ENCODE measurements at places on chromosomes 4 and X.
A peak's percentile ranks its signal among the peaks of the same experiment; 100 is the strongest.

DNA sequence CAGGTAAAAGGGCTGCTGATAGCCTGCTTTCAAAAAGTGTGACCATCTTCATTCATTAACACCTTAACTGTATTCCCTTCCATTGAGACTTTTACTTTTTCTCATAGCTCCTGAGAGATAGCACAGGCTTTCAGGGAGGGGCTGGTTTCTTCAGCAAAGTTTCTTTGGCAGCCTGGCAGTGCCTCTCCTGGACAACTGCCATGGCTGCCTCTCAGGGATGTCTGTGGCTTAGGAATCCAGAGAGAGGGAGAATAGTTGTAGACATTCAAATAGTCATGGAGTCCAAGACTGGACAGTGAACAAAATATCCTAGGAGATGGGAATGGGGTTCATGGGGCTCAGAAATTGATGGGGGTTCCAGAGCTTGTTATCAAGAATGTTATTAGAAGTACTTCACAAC is 81.1 kb downstream of the FAM47B start:
- no peak for DNase-seq

GRCh38 chrX:153686711-153687110 is 1.0 kb upstream of the SLC6A8 start:
- no peak for DNase-seq

- no peak for DNase-seq
These were observed 28.3 kb downstream of the SEPSECS start for GRCh38 chr4:25131926-25132325.

GRCh38 chr4:153939570-153939969 is 150.7 kb upstream of the SFRP2 start:
- no peak for DNase-seq

DNA sequence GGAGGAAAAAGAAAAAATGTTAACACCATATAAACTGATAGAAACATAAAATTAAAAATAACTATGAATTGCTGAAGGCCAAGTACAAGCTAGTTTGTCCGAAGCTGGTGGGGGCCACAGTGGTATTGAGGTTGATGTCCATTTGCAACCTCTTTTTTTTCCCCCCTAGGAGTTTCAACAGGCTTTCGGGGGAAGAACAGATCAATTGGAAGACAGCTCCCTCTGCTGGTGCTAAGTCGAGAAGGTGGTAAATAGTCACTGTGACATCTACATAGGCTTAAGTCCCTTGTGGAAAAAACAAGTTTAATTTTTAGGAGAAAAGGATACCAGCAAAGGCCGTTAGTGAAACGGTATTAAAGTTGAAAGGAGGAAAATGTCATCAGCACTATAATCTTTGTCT is 115.7 kb upstream of the ZXDA start:
- DNase-seq: peak; percentile 42

GRCh38 chr4:10197952-10198351 is 81.4 kb upstream of the WDR1 start:
- DNase-seq: no peak

DNA sequence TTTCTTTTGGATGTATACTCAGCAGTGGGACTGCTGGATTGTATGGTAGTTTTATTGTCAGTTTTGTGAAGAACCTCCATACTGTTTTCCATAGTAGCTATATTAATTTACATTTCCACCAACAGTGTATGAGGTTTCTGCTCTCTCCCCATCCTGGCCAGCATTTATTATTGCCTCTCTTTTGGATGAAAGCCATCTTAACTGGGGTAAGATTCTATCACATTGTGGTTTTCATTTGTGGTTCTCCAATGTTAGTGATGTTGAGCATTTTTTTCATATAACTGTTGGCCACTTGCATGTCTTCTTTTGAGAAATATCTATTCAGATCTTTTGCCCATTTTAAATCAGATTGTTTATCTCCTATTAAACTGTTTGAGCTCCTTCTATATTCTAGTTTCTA is 27.6 kb downstream of the QRFPR start:
- DNase-seq: no peak

GRCh38 chr4:111562826-111563225 is 582.4 kb upstream of the FAM241A start:
- DNase-seq: no peak

GRCh38 chr4:45663003-45663402 is 460.9 kb downstream of the GABRG1 start:
- peak; percentile 68 for DNase-seq

DNA sequence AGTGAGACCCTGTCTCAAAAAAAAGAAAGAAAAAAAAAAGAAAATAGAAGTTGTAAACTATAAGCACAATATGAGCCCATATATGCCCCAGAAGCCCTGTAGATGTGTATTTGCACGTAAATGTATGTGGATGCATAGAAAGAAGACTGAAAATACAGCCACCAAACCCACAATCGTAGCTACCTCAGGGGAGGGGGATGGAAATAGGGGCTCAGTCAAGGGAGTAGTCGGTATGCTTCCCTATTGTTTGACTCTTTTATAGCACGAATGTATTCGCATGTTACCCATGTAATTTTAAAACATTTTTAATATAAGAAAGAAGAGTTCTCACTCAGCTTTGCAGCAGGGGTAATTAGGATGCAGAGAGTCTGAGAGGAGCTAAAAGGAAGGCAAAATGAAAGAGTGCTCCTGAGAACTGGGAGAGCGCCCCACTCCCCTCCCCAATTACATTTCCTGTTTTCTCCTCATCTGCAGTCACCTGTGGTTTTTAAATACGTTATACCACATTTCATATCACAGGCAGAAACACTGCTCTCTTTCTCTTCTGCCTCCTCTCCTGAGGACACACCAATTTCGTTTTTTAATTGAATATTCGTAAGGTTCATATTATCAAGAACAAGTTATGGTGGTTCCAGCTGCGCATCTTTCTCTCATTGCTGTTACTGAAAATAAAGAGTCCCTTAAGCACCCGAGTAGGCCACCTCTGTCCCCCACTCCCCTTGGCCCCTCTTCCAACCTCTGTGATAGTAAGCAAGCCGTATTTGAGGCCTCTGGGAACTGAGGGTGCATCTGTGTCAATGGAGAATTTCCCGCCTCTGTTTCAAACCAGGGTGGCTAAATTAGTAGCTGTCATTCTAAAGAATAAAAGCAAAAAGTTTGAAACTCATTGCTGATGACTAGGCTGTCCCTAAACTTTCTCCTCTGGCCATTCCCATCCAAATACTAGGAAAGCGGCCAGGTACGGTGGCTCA is 10.7 kb downstream of the SEPTIN6 start:
- no peak for DNase-seq

- no peak for DNase-seq
These were observed 32.7 kb upstream of the PGK1 start for GRCh38 chrX:78071331-78071730.

- peak; percentile 22 for DNase-seq
These were observed 673.6 kb upstream of the TENM3 start for GRCh38 chr4:181569553-181569952.

GRCh38 chr4:48093991-48094416 is 40.0 kb downstream of the TXK start:
- DNase-seq: no peak

GRCh38 chr4:152382057-152382785 is 153.7 kb downstream of the FBXW7 start:
- DNase-seq: no peak

- no peak for DNase-seq
These were observed 59.4 kb upstream of the SORCS2 start for GRCh38 chr4:7132730-7133582.

- DNase-seq: no peak
These were observed 5.5 kb upstream of the FGFR3 start for GRCh38 chr4:1787411-1788077.

GRCh38 chrX:17553961-17554482 is 179.0 kb downstream of the NHS start:
- no peak for DNase-seq

DNA sequence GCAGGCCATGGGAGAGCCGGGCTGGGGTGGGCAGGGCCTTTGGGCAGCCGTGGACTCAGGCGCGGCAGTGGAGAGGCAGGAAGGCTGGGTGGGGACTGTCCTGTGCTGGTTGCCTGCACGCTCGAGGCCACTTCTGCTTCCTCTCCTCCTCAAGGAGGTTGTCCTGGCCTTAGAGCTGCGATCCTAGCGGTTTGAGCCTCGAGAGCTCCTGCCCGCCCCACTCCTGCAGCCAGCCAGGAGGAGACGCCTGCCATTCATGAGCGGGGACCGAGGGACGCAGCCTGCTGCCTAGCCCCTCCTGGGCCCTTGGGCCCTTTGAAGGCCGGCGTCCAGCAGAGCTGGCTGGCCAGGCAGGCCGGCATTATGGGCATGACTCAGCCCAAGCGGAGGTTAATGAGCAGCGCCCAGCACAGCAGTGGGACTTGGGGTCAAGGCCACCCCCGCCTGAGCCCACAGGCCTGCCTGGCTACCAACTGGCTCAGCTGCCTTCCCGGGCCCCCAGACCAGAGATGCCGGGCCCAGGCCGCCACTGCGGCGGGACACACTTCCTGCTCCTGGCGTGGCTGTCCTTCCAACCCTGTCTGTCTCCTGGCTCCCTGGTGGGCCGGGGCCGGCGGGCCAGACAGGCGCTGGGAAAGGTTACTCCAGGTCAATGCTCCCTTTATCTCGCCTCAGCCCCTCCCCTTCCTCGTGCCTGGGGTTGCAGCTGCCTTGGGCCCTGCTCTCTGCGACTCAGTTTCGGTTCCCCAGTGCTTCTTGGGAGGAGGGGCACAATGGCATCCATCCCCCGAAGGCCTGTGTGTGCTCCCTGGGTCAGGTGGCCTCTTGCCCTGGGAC is 1.8 kb downstream of the ABCD1 start:
- DNase-seq: peak; percentile 57

DNA sequence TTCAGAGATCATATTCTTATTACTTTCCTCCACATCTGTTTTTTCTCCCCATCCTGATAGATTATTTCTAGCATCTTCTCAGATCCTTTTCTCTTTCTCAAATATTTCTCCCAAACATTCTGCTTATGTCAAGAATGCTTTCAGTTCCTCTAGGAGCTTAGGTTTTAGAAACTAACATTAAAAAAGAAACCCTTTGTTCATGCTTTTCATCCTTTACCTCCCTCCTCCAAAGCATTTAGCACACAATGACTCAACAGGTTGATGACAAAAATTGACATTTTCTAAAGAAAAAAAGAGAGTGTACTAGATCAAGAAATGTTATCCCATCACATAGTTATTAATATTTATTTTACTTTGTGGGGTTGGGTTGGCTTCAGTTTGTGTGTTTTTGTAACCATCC is 16.5 kb upstream of the ALB start:
- no peak for DNase-seq

GRCh38 chr4:138871555-138871875 is 144.1 kb upstream of the NOCT start:
- DNase-seq: no peak

DNA sequence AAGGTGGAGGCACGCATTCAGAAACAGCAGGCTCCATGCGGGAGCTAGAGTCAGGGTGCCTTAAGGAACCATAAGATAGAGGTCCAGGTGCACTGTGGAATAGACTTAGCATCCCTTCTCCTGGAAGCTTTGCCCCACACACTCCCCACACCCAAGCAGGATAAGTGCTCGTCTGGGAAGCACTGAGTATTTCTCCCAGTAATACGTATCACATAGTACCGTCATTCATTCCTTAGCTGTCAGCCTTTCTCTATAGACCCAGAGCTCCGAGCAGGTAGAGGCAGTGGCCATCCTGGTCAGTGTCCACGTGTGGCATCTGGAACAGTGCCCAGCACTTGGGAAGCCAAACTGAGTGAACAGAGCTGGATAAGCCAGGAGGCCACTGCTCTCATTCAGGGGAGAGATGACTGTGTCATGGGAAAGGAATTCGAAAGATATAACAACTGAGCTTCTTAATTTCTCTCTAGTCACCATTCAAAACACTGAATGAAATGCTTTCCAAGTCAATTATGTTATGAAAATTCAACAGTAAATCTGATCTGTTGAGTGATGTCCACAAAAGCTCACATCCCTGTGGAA is 9.9 kb downstream of the APBB2 start:
- DNase-seq: no peak

DNA sequence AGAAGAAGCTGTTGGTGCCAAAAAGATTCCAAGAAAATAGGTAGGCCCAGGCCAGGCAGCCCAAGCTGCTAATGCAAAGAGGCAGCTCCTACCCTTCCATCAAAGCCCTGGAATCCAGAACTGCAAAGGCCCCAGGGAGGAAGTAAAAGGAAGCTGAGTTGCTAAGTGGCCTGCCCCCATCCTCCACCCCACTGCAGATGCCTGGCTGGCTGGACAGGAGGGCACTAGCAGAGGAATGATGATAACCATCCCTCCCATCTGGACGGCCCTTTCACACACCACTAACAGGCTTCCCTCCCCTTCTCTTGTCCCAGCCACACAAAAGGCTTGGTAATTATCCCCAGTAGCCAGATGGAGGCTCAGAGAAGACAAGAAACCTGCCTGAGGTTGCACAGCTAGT is 32.4 kb upstream of the PJA1 start:
- no peak for DNase-seq

DNA sequence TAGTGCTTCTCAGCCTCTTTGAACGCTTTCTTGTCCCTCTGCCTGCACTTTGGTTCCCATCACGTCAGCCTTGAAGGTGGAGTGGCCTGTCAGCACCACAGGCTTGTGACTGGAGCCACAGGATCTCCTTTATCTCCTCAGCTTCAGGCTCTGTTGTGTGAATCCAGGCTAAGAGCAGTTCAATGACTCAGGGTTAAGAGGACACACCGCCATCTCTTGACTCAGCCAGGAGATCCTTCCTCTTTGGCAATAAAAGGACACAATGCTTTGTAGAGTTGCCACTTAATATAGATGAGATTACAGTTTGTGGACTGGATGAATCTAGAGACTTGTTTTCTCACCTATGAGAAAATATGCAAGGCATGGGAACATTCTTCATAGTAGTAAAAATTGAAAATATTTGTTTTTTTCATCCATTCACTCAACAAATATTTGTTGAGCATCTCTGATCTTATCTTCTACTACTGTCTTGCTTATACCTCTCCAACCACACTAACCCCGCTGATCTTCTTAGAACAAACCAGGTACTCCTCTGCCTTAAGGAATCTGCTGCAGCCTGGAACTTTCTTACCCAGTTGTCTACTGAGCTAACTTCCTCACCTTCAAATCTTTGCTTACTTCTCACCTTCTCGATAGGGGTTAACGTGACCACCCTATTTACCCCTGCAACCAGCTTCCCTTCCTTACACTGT is 62.3 kb downstream of the UCHL1 start:
- no peak for DNase-seq

GRCh38 chr4:6257247-6258025 is 12.2 kb upstream of the WFS1 start:
- DNase-seq: no peak

DNA sequence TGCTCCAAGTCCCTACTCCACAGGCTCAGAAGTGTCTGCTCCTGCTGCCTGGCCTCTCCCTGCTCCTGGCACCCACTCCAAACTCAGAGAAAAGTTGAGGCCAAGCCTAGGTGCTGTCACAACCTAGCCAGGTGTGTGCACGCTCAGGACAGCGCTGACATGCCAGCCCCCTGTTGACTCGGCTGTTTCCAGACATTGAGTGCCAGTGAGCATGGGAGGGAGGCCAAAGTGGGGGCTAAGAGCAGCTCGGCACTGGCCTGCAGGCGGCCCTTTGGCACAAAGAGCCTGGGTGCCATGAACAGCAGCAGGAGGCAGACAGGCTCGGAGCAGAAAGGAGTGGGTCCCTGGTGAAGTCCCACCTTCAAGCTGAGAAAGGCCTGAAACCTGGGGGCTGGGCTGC is 79.6 kb upstream of the DDX60 start:
- no peak for DNase-seq

Measured in NCI-H1105 treated with DMSO at 0.1 percent for 48 hours (cell line).